HepG2 (cell line): ENCODE measurements at places on chromosomes 11 and 22. TPM values are rescaled to one million over a fixed set of nuclear protein-coding genes. Genes with fewer than 3 reads are reported as not detected.
A peak's percentile ranks its signal among the peaks of the same experiment; 100 is the strongest.

MMP27 gene
- not detected in 2 replicates for polyA plus RNA-seq

PHOX2A gene
- polyA plus RNA-seq, result not detected in 2 replicates

ZNF214 gene
- polyA plus RNA-seq, result 0.28 and 0.42 TPM in 2 replicates

TMPRSS13 gene
- not detected in 2 replicates for polyA plus RNA-seq

THY1 gene
- not detected in 2 replicates for polyA plus RNA-seq

DNAJB7 gene
- not detected in 2 replicates for polyA plus RNA-seq

SMTNL1 gene
- 0.04 TPM in 1 of 2 replicates, not detected in the other for polyA plus RNA-seq

CHKA gene
- polyA plus RNA-seq, result 61.1 and 71.6 TPM in 2 replicates

GCAT gene
- 24.6 and 28.0 TPM in 2 replicates for polyA plus RNA-seq

FANCF gene
- 2.5 TPM in 2 replicates for polyA plus RNA-seq

C11orf68 gene
- polyA plus RNA-seq, result 28.3 and 37.2 TPM in 2 replicates

BCO2 gene
- 0.58 and 0.67 TPM in 2 replicates for polyA plus RNA-seq

DNA sequence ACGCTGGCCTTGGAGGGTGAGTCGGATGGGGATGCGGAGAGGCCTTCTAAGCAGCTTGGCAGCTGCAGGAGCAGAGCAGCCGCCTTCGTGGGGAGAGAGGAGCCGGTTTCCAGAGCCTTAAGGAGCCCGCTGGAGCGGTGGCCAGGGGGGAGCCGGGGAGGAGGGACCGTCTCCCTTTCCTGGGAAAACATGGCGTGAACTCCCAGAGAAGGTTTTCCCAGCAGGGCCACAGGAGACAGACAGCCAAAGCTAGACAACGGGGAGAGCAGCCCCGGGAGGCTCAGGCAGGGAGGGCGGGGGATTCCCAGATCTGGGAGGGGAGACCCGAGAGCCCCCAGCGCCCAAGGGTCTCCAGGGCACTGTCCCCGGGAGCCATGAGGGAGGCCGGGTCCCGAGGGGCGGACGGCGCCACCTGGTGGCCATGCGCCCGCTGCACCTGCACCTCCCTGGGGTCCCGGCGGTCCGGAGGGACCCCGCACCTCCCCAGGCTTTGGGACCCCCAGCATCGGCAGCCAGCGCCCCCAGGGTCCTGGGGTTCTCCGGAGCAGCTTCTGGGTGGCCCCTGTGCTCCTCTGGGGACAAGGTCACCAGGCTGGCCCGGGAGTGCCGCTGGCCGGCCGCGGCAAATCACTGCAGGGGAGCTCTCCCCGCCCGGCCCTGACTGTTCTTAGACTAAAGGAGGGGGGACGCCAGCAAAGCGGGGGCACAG is 2.4 kb upstream of the SYT8 start:
- DNase-seq, result no peak

- DNase-seq, result peak; percentile 52
Measured at GRCh38 chr11:70191495-70192140, 11.5 kb upstream of the FADD start.

- no peak for DNase-seq
Measured at GRCh38 chr11:66531841-66532240, 14.0 kb downstream of the ZDHHC24 start.

DNA sequence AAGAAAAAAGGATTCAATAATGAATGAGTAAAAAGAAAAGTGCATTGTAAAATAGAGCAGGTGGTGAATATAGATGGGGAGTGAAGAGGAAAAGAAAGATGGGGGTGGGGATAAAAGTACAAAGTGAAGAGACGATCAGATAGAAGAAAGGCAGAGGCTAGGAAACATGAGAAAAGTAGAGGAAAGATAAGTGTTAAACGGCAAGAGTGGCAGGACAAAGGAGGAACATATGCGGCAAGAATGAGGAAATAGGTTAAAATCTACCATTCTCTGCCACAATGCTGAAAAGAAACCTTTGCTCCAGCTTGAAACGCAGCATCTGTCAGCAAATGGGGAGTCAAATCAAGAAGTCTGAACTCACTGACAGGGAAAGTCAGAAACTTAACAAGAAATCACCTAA is 6.8 kb downstream of the FUT4 start:
- no peak for DNase-seq

DNA sequence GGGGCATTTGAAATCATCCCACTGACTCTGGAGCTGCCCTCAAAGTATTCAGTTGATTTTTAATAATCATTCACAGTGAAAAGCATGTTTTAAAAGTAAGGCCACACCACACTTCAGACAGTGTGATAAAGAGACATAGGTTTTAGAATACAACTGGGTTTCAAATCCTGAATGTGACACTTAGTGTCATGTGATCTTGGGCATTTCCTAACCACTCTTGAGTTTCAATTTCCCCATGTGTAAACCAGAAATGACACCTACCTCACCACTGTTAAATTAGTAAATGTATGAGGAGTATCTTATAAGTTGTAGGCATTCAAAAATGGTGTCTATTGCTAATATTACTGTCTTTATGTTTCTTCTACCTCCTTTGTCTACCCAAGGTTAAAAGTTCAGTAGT is 5.4 kb downstream of the TMEM123 start:
- DNase-seq, result no peak

DNA sequence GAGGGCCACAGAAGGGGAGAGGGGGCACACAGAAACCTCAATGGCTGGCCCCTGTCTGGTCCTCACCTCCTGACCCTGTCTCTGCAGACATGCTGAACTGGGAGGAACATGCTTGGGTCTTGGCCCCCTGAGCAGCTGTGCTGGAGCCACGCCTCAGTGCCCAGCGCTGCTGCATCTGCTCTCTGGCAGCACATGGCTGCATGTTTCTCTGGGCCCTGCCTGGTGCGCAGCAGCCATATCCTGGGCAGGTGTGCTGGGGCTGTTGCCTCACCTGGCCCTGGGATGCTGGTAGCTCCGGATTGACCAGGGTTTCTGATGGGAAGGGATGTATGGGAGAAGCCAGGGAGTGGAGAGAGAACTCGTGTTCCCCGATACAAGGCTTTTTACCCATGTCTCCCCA is 248.0 kb downstream of the ST3GAL4 start:
- no peak for DNase-seq

DNA sequence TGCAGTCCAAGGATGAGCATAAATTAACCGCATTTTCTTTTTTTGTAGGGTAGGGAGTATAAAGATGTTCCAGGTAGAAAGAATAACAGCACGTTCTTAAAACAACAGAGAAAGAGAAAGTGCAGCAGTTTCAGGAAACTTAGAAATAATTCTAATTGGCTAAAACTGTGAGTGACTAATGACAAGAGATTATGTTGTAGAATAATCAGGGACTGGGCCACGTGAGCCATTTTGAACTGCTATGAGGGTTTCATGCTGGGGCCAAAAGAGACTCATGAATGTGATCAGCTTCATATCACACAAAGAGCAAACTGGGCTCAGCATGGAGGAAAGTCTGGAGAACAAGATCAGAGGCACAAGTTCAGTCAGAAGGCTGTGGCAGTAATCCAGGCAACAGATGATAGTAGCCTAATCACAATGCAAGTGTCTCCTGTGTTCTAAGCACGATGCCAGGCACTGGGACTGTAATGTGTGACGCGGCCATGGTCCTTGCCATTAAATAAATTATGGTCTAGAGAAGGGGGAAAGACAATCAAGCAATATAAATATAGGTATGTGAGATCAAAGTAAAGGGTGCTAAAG is 17.9 kb downstream of the CWF19L2 start:
- no peak for DNase-seq

DNA sequence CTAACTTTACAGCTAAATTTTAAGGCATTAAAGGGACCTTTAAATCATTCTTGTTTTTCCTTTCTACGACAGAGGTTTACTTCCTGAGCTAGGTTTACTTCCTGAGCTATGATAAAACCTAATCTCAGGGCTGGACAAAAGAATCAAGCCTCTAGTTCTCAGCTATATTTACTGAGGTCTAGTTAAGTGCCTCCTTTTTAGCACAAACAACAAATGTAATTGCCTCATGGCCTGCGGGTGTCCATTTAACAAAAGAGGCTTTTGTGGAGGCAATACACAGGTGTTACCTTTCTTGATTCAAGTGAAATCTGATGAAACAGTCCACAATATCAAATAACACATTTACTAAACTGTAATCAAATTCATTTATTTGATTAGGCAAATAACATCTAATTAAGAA is 67.3 kb downstream of the IMMP1L start:
- peak; percentile 4 for DNase-seq

GRCh38 chr11:72703267-72704008 is 29.2 kb upstream of the PDE2A start:
- no peak for DNase-seq

DNA sequence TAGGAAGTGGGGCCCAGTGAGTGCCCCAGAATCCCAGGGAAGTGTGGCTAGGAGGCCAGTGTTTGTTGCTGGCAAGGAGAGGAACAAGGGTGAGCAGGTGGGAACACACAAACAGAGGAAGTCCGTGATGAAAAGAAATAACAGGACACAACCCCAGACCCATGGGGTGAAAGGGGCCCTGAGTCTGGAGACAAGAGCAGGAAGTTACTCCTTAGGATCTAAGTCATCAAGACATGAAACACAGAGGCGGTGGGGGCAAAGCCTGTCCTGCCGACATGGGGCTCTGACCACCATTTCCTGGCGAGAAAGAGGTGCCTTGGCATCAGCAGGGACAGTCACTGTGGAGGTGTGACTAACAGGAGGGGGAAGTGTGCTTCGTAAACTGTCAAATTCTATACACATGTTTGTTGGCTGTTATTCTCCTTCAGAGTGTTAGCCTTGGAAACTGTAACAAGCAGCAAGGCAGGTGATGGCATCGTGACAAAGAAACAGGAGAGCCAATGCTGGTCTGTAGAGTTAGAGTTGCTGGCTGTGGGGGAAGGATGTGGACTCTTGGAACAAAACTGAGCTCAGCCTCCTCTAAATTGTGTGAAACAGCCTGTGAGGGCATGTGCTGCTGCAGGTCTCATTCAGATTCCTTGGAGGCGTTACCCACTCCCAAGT is 21.7 kb downstream of the CHST1 start:
- DNase-seq, result no peak

- no peak for DNase-seq
Measured at GRCh38 chr11:111000400-111001080, 245.0 kb upstream of the POU2AF2 start.

DNA sequence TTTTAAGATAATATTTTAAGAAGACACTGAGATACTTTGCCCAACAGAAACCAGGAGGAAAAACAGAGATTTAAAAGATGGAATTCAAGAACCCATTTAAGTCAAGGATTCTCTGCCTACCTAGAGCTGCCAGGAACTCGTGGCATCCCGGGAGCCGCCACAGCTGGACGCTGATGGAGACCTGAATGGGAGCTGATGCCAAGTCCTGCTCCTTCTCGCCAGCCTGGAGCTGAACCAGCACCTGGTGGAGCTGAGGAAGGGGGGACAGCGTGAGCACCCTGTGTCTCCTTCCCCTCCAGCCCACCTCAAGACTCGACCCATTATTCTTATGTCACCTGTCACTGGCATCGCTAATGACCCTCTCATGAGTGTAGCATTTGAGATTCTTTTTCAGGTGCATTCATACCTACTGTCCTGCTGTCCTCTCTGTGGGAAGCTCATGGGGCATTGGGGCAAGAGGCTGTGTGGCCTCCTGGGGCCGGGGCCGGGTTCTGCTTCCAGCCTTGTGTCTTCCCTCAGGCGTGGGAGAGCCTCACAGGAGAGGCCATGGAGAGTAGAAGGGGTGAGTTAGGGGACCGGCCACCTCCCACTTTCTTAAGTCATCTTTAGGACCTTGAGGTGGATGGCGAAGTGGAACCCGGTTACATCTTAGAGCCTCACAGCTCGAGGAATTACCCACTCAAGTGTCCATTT is 70.8 kb upstream of the PITPNB start:
- no peak for DNase-seq
